ENCODE measurements at places on chromosomes 12 and 14. TPM values are rescaled to one million over a fixed set of nuclear protein-coding genes. Genes with fewer than 3 reads are reported as not detected.

The NPFF gene
- polyA plus RNA-seq: not detected

The RNU4-1 gene
- not detected for polyA plus RNA-seq

The PTPN6 gene
- 0.27 TPM for polyA plus RNA-seq

The MYO1H gene
- not detected for polyA plus RNA-seq

The PGF gene
- 3.3 TPM for polyA plus RNA-seq

The FITM1 gene
- polyA plus RNA-seq: 0.23 TPM

The TSPAN8 gene
- polyA plus RNA-seq: not detected

The HOXC5 gene
- 0.06 TPM for polyA plus RNA-seq

The TMEM117 gene
- polyA plus RNA-seq: 4.3 TPM

The SETD1B gene
- polyA plus RNA-seq: 0.89 TPM

The STX2 gene
- polyA plus RNA-seq: 26.0 TPM

The LMNTD1 gene
- polyA plus RNA-seq: 0.76 TPM

The TBX3 gene
- polyA plus RNA-seq: 66.4 TPM

The KLRB1 gene
- polyA plus RNA-seq: not detected

The PLEKHG7 gene
- not detected for polyA plus RNA-seq

The RAD9B gene
- 0.33 TPM for polyA plus RNA-seq

The ESR2 gene
- not detected for polyA plus RNA-seq

The CD4 gene
- polyA plus RNA-seq: 0.42 TPM

The DPPA3 gene
- polyA plus RNA-seq: not detected

The PLBD1 gene
- polyA plus RNA-seq: 0.38 TPM

The RNASE3 gene
- not detected for polyA plus RNA-seq

The TMED8 gene
- 6.6 TPM for polyA plus RNA-seq

The TMEM63C gene
- polyA plus RNA-seq: not detected

The GPRC5D gene
- not detected for polyA plus RNA-seq

The DCD gene
- polyA plus RNA-seq: not detected

The NAA25 gene
- polyA plus RNA-seq: 7.2 TPM

The IGFBP6 gene
- polyA plus RNA-seq: 460 TPM

The STAT2 gene
- polyA plus RNA-seq: 154 TPM

The DPY19L2 gene
- 3.8 TPM for polyA plus RNA-seq

The KRT3 gene
- polyA plus RNA-seq: not detected

The DCAF5 gene
- 42.0 TPM for polyA plus RNA-seq

The COQ10A gene
- 14.1 TPM for polyA plus RNA-seq

The CGRRF1 gene
- 11.4 TPM for polyA plus RNA-seq

The ALX1 gene
- not detected for polyA plus RNA-seq

The SPPL3 gene
- 13.2 TPM for polyA plus RNA-seq

The CD163 gene
- not detected for polyA plus RNA-seq

The GYS2 gene
- not detected for polyA plus RNA-seq
